Left renal pelvis (tissue), 4 donors: ENCODE measurements at places on chromosomes 2 and 18.

- DNase-seq, result no peak
Observed at GRCh38 chr2:197229509-197230443, 80.8 kb downstream of the ANKRD44 start.

DNA sequence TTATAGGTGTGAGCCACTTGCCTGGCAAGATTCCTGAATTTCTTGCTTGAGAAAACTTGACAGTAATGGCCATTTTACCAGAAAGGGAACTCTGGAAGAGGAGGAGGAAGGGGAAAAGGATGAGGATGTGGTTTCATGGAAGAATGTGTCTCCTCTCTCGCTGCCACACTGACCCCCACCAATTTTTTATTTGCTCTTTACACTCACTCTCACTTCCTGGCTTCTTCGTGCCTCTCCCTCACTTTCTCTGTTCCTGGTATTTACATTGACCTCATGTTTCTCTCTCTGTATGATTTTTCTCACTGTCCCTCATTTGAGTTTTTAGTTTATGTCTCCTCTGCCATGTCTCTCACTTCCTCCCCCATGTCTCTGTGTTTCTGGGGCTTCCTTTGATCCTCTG is 134.5 kb upstream of the CAB39 start:
- DNase-seq, result no peak

DNA sequence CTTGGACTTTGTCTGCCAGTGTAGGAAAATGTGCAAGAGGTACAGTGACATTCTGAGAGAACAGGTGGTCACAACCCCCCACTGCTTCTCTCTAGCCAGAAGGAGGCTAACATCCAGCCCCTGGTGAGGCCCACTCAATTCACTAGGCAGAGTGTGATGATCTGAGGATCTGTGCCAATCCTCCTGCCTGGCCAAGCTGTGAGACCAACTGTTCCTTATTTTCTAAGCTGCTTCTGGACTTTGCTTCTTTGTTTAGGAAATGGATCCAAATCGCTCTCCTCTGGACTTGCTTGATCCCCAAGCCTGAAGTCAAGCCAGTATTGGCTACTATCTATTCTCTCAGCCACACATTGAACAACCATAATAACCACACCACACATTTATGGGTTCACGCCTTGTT is 202.8 kb downstream of the PIK3C3 start:
- no peak for DNase-seq

DNA sequence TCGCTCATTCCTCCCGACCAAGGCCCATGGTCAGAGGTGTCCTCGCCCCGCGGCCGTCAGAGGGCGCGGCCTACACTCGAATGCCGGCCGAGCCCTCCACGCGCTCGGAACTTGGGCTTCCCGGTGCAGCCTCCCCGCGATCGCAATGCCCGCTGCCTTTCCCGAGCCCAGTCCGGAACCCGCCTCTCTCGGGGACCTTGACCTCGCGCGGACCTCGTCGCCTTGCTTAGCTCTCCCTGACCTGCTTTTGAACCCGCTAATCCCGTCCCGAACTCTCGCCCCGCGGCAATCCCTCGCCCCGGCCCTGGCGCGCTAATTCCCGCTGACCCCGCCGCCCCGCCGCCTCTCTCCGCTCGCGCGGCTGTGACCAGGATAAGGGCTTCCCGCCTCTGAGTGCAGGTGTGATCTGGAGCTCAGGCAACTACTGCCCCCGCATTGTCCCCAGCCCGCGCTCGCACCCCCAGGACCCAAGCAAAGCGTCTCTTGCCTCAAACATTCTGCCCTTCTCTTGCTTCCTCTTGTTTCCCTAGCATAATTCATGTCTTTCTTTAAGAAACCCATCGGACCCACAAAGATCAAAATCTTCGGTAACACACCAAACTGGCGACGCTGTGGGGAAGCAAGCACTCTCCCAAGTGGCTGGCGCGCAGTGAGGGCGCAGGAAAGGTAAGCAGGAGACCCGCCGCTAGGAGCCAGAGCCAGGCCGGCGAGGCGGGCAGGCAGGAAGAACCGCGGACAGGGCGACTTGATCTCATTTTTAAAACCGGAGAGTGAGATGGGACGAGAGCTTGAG is 46.6 kb upstream of the ATP6V1B1 start:
- no peak for DNase-seq

- no peak for DNase-seq
Observed at GRCh38 chr2:230723363-230723762, 10.7 kb downstream of the CAB39 start.

GRCh38 chr2:72130659-72131360 is 16.9 kb downstream of the CYP26B1 start:
- no peak for DNase-seq

GRCh38 chr2:197982565-197982964 is 178.2 kb downstream of the PLCL1 start:
- no peak for DNase-seq

DNA sequence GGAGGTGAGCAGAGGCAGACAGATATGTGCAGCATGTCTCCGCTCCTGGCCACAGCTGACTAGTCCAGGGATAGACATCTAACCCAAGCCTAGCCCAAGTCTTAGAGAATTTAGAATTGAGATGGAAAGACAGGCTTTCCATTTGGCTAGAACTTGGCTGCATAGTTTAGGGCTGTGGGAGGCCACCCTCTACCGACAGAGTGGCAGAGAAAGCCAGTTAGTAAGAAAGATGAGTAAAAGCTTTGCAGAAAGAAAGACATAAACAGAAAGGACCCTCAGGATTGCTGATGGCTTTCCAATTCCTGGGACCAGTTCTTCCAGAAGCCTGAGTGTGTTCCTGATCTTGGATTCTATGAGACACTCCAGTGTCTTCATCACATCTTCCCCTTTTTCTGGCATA is 62.1 kb downstream of the DYM start:
- DNase-seq, result no peak

DNA sequence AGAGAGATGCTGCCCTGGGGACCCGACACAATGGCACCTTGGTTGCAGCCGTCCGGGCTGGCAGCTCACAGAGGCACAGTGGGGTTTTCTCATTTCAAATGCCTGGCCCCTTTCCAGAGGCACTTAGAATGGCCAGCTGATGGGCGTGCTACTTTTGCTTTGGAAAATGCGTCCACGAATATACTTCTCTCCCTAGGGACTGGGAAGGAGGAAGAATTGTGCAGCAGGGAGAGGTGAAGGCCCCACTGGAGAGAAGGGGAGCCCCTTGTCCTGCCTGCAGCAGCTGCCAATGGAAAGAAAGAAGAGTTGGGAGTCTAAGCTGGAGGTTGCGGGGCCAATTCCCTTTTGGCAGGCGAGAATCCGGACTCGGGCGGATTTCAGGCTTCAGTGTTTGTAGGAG is 1.1 kb upstream of the MAL start:
- no peak for DNase-seq

GRCh38 chr2:106085181-106085940 is 108.7 kb downstream of the UXS1 start:
- DNase-seq, result no peak

DNA sequence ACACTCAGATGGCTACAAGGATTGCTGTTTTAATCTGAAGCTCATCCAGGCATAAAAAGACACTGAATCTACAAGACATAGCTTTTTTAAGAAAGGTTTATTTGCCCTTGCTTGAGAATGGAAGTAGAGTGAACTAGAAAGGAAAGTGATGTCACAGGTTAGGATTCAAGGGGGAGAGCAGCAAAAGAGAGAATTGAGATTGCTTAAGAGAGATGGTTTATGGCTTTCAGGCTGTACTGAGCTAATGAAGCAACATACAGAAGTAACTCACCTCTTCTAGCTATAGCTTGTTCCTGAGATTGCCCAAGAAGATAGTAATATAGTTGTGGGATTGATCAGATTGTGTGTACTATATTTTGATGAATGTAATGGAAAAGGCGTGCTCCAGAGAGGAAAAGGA is 26.1 kb upstream of the ACVR2A start:
- no peak for DNase-seq

GRCh38 chr2:20439193-20439475 is 7.7 kb upstream of the RHOB start:
- no peak for DNase-seq

GRCh38 chr2:184646177-184646576 is 47.8 kb downstream of the ZNF804A start:
- DNase-seq, result no peak

DNA sequence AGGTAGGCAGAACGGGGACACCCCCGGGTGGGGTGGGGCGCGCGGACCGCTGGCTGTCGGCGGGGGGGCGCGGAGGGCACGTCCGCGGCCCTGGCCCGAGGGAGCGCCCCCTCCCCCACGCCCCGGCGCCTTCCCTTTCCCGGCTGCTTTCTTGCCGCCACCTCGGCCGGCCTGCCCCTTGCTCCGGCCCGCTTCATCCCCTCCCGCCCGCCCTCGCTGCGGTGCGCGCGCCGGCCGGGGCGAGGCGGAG is 443 bp downstream of the VAPA start:
- DNase-seq, result no peak

DNA sequence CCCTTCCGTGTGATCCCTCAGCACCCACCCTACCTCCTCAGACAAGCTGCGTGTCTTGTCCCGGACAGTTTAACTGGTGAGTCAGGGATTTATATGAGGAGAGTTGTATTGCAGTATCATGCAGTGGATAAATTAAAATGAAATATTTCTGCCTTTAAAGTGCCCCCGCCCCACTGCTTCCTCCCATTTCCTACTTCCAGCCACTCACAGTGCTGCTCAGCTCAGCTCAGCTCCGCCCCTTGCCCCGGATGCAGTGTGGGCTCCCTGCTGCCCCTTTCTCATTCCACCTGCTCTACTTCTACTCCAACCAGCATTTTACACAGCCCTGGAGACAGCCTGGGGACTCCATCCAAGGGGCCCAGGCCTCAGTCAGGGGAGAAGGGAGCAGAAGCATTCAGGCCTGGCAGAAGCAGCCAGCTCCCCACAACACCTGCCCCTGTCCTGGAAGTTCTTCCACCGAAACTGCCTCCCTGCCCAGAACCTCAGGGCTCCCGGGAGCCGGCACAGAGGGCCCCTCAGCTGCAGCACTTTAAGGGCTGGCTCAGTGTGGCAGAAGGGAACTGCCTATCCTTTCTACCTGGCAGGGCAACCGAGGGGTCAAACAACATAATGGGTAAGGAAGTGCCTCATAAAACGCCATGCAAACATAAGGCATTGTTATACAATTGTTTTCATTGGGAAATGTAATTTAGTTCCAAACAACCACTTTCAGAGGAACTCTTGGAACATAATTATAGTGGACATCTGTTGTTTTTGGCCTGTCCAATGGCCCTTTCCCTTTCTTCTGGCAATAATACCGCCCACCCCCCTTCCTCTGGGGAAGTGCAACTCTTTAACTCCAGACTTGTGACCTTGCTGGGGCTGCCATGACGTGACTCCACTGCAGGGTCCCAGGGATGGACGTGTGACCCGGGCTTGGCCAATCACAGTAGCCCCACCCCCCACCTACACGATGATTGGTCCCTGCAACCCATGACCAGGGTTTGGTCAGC is 102.3 kb downstream of the LIPG start:
- DNase-seq, result no peak

- DNase-seq, result no peak
Observed at GRCh38 chr2:110946902-110947301, 173.8 kb upstream of the BCL2L11 start.

- no peak for DNase-seq
Observed at GRCh38 chr2:119472749-119473148, 41.1 kb downstream of the TMEM37 start.

DNA sequence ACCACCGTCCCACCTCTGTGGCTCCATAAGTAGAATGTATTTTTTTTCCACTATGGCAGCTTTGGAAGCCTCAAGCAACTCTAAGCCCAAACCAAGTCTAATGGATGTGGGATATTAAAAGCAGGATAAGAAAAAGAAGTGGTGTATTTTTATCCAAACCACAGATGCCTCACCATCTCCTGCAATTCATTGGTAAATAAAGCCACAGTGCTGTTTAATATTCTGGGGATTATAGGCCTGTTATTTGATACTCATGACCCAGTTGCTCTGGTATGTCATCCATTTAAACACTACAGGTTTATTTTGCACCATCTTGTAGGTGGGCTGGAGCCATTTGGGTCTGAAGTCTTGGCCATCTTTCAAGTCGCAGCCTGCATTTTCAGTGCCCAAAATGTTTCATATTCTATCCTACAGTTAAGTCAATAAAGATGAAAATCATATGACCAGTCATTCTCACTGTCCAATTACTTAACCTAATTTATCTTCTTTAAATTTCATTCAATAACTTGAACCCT is 279.5 kb upstream of the EPHA4 start:
- DNase-seq, result no peak

GRCh38 chr18:61397222-61397621 is 64.0 kb downstream of the CDH20 start:
- no peak for DNase-seq

GRCh38 chr2:164794432-164795231 is 47.0 kb downstream of the COBLL1 start:
- no peak for DNase-seq

DNA sequence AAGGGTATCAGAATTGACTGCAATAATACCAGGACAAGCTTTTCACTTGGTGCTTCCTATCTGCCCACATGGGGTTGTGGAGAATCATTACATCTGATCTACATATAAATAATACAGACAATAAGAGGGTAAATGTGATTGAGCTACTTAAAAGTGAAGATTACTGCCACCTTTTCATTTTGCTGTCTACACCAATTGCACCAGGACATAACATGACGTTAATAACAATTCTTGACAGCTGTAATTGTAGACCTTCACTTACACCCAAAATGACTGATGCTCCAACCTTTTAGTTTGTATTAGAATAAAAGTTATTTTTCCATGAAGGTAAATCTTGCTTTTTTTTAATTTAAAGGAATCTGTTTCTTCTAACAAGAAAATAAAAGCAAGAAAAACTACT is 36.5 kb upstream of the TTN start:
- no peak for DNase-seq

DNA sequence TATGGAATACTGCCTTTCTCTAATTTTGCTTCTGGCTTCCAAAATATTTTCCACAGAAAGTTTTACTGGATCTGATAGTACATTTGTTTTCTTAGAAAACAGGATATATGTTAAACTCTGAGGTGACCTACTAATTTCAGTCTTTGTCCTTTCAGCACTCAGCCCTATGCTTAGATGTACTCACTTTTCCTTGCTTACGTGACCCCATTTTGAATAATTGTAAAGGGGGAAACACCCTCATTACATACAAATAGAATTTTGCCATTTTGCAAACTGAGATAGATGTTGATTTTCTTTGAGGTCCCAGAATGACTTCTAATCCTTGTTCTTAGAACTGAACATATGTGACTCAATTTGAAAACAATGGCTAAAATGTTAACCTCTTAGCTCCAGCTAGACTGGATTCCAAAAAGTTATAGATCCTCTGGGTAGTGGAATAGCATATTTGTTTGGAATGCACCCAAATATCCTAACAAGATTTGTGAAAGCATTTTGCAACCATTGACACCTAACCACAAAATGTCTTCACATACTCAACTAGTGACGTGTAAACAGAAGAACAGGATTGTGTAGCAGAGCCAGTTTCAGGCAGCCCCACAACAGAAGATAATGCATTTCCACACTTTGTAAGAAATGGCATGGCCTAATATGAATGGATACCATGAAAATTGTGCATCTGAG is 44.8 kb upstream of the EHBP1 start:
- DNase-seq, result no peak

GRCh38 chr2:54468673-54469072 is 12.5 kb downstream of the SPTBN1 start:
- no peak for DNase-seq

DNA sequence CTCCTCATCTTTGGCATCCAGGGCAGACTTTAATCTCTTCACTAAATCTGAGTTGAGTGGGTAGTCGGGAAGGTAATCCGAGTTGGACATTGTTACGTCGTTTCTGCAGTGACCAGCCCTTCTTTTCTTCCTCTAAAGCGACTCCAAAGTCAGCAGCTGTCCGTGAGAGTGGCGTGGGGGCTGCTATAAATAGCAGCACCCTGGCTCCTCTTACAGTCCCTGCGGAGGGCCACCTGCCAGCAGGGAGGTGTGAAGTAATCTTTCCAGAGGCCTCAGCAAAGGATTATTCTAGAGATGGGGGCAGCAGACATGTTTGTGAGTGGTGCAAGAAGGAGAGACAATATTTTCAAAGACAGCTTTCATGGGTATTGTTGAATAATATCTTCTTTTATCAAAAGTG is at the start of gene ASB18:
Gene ASB18, minus strand, starts transcription at position 151 of the 400 bp plus-strand sequence. Its CDS starts 61 bp downstream, at position 90.
- no peak for DNase-seq
